ENCODE measurements at places on chromosomes 11 and 22.

DNA sequence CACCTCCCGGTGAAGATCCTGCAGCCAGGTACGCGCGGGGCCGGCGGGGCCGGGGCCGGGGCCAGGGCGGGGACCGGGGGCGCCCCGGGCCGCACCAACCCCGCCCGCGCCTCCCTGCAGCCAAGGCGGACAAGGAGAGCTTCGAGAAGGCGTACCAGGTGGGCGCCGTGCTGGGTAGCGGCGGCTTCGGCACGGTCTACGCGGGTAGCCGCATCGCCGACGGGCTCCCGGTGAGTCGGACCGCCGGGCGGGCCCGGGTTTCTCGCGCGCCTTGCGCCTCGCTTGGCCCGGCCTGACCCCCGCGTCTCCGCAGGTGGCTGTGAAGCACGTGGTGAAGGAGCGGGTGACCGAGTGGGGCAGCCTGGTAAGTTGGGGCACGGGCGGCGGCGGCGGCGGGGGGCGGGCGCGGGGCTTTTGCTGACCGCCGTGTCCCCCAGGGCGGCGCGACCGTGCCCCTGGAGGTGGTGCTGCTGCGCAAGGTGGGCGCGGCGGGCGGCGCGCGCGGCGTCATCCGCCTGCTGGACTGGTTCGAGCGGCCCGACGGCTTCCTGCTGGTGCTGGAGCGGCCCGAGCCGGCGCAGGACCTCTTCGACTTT lies 531 bp downstream of the PIM3 start:
- DNase-seq = no peak

DNA sequence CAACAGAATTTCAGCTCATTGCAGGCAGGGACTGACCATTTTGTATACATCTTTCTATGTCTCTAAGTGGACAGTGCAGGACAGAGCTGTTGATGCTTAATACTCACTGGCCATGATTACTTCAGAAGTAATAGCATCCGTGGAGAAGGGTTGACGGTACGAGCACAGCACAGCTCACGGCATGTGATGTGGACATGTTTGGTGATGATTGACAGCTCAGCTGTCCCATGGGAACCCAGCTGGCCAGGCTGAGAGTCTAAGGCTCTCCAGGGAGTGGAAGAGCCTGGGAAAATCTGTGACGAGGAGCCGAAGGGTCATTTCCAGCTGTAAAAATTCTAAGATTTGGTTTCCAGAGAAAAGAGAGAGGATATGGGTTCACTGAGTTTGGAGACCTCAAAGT lies 198.2 kb downstream of the SNX19 start:
- DNase-seq = no peak

DNA sequence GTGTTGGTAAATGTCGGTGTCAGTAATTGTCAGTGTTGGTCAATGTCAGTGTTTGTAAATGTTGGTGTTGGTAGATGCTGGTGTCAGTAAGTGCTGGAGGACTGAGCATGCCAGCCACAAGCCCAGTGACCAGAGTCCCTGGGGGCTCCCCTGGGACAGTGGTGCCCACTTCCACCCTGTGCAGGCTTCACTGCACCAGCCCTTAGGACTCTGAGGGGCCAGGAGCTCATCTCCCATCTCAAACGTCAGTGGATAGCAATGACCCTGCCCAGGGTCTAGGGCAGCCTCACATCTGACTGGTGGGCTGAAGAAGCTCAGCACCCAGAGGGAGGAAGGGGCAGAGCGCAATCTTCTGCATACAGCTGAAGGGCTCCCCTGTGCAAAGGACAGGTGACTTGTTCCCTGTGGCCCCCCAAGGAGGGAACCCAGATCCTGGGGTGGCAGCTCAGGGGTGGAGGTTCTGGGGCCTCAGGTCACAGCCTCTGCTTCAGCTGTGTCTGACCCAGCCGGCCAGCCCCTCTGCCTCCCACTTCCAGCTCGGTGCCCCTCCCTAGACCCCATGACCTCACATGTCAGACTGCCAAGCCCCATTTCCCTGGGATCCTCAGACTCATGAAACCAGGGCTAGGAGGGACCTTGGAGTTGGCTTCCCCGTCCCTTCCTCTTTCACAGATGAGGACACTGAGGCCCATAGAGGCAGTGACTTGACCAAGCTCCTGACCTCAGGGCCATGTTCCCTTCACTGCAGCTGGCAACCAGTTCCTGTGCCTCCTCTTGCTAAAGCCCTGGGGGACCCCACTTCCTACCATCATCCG lies 138.4 kb downstream of the CRYBB2 start:
- DNase-seq = no peak

- no peak for DNase-seq
Measured at GRCh38 chr11:66835768-66836405, 7.4 kb upstream of the RCE1 start.

DNA sequence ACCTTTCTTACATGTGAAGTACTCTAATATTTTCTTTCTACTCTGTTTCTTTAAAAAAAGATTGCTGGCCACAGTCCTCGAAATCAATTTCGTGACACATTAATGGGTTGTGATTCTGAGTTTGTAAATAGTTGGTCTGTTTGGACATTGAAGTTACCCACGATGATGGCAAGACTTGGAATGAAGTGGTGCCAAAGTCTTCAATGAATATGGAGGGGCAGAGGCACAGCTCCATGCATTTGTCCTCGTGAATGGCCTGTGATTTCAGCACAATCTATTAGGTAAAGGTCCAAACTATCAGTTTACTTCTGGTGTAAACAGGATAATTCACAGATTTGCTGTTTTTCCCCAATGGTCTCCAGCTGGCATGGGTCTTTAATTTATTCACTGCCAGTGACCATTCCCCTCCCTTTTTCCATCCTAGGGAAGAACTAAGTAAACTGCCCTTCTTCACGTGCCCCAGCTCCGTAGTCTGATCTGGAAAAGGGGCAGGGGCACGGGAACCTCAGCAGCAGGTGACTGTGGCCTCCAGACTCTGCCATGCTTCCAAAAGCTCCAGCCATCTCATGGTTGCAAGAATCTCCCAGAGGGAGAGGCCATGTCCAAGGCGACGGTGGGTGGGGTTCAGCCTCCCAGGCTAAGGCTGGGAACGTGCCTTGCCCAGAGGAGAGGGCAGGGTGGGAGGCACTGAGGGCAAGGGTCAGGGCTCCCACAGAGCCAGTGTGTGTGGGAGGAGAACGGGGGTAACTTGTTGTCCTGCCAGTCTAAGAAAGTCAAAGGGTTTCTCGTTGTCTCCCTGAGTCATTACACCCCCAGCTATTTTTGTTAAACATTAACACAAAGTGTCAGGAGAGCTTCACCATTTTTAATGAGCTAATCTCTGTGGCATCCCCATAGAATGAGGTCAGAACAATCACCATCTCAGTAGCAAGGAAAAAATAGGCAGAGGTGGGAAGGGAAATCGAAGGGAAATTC lies 16.9 kb upstream of the PEX26 start:
- DNase-seq = no peak

DNA sequence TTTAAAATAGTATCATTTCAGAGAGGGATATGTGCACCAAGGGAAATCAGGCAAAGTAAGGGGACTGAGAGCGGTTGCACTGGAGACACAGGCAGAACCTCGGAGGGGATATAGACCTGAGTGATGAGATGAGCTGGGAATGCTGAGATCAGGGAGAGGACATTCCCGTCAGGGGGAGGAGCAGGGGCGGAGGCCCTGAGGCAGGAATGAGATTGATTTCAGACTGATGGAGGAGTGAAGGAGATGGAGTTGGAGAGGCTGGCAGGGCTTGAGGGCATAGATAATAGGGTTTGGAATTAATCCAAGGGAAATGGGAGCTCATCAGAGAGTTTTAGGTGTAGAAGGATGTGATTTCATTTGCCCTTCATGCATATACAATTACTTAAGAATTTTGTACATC lies 13.2 kb downstream of the CD6 start:
- DNase-seq = no peak

DNA sequence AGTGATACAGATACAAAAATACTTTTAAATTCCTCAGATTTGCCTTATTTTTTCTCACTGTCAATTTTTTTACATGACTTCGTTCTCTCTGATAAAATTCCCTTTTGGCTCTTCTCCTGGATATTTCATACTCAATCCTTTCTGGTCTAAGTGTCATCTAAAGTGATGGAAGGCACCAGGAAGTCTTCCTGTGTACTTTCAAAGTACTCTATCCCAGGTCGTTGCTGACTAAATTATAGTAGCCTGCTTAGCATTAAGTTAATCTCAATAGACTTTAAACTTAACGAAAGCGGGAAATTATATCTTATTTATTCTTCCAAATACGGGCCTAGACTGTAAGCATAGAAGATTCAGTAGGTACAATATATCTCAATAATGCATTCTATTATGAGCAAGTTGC lies 67.8 kb downstream of the CASP12 start:
- no peak for DNase-seq

DNA sequence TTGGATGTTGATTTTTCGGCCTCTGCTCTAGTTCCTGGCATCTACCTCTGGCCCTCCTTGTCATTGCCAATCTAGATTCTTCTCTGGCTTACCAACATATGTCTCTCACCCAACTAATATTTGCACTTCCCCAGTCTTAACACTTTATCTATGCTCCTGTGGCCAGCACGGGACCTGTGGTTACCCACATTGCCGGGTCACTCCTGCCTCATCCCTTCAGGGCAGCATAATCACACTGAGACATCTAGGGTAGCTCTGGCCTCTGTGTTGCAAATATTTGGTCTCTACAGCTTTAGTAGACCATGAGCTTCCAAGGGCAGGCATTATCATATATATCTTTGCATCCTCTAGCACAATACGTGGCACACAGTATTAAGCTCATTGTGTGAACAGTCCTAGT lies 182.0 kb upstream of the ARHGAP20 start:
- no peak for DNase-seq

DNA sequence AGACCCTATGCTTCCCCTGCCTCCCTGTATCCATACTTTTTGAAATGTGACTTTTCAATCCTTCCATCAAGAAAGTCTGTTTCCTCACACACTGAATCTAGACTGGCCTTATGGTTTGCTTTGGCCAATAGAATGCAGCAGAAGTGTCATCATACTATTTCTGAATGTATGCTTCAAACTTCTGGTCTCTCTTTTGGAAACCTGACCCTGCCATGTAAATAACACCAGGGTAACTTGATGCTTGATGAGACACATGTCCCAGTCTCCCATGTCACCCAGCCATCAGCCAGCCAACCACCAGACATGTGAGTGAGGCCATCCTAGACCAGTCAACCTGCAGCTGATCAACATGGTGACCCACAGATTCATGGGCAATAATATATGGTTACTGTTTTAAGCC lies 29.7 kb upstream of the CAVIN3 start:
- DNase-seq = no peak

DNA sequence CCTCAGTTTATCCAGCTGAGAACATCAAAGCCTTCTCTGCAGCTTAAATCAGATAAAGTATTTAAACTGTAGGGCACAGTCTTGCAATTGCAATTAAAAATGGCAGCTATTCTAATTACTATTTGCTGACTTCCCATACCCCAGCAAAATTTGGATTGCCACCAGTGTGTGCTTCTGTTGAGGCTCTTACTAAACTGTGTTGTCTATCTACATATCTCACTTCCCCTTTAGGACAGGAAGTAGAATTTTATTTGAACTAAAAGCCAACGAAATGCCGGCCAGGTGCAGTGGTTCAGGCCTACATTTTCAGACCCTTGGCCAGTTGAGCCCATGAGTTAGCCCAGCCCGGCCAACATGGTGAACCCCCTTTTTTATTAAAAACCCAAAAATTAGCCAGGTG lies 7.1 kb downstream of the SAA4 start:
- DNase-seq = no peak

GRCh38 chr11:116865696-116866095 lies 28.3 kb upstream of the APOA1 start:
- DNase-seq = no peak

- no peak for DNase-seq
Measured at GRCh38 chr11:48062649-48063048, 82.3 kb downstream of the PTPRJ start.

DNA sequence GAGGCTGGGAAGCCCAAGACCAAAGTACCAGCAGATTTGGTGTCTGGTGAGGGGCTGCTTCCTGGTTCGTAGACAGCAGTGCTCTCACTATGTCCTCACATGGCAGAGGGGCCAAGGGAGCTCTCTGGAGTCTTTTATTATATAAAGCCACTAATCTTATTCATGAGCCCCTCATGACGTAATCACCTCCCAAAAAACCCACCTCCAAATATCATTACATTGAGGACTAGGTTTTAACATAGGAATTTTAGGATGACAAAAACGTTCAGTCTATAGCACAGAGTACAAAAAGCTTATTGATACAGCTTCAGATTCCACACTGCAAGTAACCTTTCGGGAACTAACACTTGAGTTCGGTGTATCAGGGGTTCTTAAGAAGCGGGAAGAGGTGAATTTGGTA lies 4.1 kb upstream of the MS4A18 start:
- DNase-seq = no peak

- no peak for DNase-seq
Measured at GRCh38 chr22:23789121-23789520, 2.4 kb downstream of the SMARCB1 start.

DNA sequence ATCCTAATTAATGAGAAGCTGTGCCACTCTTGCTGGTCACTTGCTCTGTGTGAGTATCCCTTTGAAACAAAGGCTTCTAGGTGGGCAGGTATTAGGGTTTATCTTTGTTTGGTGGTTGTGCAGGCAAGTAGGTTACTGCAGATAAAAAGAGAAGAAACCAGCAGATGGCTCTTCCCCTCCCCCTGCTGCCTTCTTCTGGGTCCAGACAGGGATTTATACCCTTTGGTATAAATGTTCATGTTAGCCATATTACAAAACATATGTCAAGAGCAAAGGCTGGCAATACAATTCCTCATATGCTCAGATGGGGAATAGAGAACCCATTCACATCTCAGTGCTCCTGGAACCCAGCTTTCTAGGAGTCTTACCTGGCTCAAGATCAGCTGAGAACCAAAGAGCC lies 109.9 kb downstream of the NAV2 start:
- no peak for DNase-seq

DNA sequence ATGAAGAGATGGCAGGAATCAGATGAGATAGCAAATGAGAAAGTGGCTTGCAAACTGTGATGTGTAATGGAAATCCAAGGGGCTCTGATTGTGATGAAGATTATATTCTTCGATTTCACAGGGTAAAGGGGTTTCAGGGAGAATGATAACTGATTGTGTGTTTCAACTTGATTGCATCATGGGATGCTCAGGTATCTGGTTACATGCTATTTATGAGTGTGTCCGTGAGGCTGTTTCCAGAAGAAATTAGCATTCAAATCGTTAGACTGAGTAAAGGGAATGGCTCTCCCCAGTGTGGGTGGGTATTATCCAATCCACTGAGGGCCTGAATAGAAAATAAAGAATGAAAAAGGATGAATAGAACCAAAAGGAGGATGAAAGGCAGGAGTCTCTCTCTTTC lies 278.7 kb upstream of the LARGE1 start:
- no peak for DNase-seq
